ENCODE measurements at places on chromosomes 1 and 21.

DNA sequence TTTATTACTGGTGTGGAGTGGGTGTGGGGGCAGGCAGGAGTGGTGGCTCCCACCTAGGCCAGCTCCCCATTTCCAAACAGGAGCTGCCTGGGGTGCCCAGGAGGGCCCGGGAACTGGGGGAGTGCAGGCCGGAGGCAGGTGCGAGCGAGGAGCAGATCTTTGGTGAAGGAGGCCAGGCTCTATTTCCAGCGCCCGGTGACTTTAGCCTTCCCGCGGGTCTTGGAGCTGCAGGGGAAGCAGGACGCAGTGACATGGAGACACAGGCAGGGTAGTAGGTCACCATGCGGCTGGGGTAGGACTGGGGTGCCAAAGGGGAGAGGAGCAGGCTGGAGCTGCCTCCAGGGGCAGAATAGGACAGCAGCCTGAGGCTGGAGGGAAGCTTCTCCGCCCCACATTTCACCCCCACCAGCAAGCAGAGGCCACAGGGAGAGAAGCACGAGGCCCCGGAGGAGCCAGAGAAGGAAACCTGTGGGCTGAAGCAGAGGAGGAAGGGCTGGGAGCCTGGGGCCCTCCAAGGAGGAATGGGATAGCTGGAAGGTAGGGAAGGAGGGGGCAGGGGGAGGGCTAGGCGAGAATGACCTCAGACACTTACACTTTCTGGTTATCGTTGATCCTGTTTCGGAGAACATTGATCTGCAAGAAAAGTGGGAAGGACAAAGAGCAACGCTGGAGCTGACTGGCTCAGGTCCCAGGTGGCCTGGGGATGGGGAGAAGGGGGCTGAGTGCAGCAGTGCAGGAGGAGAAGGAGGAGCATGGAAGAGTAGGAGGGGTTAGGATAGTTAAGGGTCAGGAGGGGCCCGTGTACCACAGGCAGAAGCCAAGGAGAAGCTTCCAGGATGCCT is 18.2 kb downstream of the TNNT2 start:
- DNase-seq = no peak

DNA sequence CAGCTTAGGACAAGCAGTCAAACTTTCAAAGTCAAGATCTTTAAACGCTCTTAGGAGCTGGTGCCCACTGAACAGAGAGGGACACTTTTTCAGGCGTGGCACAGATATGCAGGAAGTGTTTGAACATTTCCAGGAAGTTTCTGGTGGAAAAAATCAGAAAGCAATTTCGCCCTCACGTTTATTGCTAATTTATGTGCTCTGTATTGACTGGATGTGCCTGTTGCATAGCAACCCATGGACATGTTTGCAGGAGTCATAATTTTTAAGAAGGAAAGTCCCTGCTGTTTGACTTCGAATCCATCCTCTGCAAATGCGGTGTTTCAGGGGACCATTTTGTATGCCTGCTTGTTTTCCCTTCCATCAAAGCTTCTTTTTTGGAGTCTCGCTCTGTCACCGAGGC is 239.9 kb upstream of the IRF2BP2 start:
- no peak for DNase-seq

GRCh38 chr1:12275370-12275769 is 45.5 kb downstream of the VPS13D start:
- DNase-seq = no peak

- DNase-seq = no peak
Observed at GRCh38 chr21:38937286-38937790, 131.6 kb downstream of the ETS2 start.

GRCh38 chr1:241706967-241707366 is 54.9 kb downstream of the WDR64 start:
- DNase-seq = no peak

DNA sequence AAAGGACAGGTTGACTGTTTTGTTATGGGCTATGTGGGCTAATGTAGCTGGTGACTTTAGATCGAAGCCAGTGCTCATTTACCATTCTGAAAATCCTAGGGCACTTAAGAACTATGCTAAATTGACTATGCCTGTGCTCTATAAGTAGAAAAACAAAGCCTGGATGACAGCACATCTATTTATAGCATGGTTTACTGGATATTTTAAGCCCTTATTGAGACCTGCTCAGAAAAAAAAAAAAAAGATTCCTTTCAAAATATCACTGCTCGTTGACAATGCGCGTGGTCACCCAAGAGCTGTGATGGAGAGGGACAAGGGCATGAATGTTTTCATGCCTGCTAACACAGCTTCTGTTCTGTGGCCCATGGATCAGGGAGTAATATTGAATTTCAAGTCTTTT is 48.1 kb downstream of the CAMSAP2 start:
- no peak for DNase-seq

DNA sequence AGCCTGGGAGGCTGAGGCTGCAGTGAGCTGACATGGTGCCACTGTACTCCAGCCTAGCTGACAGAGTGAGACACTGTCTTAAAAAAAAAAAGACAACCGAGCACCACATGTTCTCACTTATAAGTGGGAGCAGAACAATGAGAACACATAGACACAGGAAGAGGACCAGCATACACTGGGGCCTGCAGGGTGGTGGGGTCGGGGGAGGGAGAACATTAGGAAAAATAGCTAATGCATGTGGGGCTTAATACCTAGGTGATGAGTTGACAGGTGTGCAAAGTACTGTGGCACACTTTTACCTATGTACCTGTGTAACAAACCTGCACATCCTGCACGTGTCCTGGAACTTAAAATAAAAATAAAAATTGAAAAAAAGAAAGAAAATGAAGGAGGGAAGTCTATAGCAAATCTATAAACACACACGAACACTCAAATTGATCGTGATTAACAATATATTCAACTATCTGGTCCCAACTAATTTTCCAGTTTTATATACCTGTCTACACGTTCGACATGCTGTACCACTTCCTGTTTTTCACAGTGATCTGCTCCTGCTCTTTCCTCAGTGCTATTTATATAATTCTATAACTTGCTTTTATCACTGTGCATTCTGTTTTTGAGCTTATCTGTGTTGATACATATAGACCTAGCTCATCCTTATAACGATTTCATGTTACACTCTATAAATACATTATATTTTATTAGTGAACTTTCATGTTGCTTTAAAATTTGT is 27.2 kb downstream of the AK5 start:
- DNase-seq = no peak

Data from left kidney (tissue), 8 donors.